ENCODE measurements at places on chromosomes 1 and 21.

DNA sequence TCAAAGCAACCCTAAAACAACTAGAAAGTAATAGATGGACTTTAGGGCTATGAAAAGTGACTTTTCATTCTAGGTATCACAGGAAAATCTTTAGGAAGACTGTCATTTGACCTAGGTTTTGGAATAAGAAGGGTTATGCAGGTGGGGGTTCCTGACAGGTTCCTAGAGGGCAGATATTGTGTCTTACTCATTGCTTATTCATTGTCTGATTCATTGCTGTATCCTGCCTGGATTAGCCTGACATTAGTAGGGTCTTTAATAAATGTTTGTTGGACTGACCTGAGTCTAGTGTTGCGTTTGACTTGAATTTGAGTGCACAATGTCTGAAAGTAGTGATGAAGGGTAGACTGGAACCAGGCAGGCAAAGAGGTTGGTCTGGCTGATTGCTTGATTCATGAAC, 6.0 kb downstream of the FNBP1L start:
- no peak for DNase-seq

DNA sequence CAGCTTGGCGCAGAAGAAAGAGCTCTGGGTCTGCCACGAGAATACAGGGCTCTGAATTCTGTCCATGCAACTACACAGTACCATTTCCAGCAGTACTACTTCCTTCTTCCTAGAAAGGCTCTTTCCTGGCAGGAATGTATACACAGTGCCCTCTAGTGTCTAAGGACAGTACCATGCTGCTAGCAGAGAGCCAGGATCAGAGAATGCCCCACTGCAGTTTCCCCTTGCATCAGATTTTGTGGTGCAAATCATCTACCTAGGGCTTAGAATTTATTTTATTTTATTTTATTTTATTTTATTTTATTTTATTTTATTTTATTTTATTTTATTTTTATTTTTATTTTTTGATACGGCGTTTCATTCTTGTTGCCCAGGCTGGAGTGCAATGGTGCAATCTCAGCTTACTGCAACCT, 50.8 kb downstream of the PAX7 start:
- no peak for DNase-seq

DNA sequence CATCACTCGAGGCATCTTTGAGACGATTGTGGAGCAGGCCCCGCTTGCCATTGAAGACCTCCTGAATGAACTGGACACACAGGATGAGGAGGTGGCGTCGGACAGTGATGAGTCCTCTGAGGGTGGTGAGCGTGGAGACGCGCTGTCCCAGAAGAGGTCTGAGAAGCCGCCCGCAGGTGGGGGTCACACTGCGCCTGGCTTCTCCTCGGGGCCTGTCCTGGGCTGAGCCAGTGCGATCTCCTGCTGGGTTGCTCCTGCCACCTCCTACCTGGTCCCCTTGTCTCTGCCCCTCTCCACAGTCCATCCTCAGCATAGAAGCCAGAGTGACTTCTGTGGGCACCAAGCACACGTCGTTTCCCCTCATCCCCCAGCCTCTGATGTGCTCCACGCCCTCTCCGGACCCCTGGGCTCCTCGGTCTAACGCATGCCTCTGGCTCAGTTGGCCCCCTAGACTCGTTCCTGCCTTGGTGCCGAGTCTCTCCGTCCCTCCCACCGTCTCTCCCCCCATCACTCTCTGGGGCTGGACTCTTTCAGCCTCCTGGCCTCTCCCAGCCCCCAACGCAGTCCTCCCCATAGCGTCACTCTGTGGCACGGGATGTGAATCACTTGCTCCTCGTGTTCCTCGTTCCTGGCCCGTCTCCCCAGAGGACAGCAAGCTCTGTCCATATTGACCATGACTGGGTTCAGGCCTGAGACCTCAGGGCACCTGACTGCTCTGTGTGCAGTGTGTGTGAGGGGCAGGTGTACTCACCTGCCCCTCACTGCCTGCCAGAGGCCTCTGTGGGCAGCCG, 8.7 kb downstream of the RRP1 start:
- no peak for DNase-seq

DNA sequence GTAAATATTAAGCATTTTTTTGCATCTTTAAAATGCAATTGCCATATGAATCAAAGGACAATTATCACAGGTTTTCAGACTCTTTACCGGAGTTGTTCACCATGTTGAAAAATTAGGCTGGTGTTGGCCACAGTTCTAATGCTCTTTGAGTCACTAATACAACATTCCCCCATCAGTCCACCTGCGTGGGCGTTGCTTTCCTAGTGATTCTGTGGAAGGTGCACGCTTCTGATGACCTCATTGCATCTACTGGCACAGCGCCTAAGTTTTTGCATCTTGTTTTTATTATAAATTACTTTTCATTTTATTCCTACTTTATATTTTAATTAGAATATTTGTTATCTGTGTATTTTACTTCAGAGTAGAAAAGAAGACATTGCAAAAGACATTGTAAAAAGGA, 4.7 kb upstream of the F5 start:
- DNase-seq = no peak

GRCh38 chr21:41466024-41466820, 40.2 kb downstream of the MX1 start:
- no peak for DNase-seq

GRCh38 chr1:14952626-14953314, 200.8 kb upstream of the TMEM51 start:
- no peak for DNase-seq

GRCh38 chr1:239795304-239795703, 296.4 kb upstream of the FMN2 start:
- DNase-seq = no peak

- no peak for DNase-seq
Measured at GRCh38 chr1:200665861-200666260, 3.8 kb downstream of the DDX59 start.

GRCh38 chr1:200638073-200638472, 17.5 kb upstream of the KIF14 start:
- DNase-seq = no peak

DNA sequence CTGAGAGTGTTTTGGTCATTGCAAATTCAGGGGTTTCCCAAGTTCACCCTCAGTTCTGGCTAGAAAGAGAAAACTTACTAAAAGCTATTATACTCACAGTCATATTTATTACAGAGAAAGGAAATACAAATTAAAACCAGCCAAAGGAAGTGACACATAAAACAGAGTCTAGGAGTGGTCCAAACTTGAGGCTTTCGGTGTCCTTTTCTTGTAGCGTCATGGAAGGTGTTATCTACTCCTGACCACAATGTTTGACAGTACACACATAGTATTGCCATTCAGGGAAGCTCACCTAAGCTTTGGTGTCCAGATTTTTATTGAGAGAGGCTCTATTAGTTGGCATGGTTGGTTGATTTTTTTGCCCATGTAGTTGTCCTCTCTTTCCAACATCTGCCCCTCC, 59.0 kb downstream of the SLC35A3 start:
- DNase-seq = no peak

DNA sequence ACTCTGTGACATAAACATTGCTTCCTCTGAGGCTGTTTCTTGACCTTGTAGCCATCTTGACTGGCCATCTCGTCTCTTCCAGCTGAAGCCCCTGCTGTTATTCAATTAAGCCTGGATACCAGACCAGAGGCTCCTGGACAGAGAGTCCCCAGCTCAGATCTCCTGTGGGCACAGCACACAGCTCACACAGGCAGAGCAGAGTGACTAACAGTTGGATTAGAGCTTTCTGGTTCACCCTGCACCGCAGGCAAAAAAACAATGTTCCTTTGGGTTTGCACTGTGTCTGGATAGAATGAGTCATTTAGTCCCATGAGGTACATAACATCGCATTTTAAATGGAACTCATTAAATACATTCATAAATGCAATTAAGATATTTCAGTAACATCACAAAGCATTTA, 33.4 kb upstream of the USH2A start:
- no peak for DNase-seq

- DNase-seq = no peak
Measured at GRCh38 chr1:160399544-160400222, 681 bp upstream of the VANGL2 start.

All from stimulated activated CD8-positive, alpha-beta memory T cell treated with anti-CD3 and anti-CD28 coated beads, Interleukin-2, amount 100 ng/mL, for 48 hours (primary cell).